ENCODE measurements at places on chromosomes 4 and X.

GRCh38 chr4:153643406-153644383 is 40.4 kb upstream of the TLR2 start:
- DNase-seq, result no peak

GRCh38 chr4:139535228-139535870 is 20.7 kb downstream of the SETD7 start:
- no peak for DNase-seq

- DNase-seq, result no peak
Measured at GRCh38 chr4:32147446-32148085, 1427.4 kb downstream of the PCDH7 start.

GRCh38 chr4:5371415-5372190 is 320.3 kb downstream of the STK32B start:
- no peak for DNase-seq

GRCh38 chrX:41923978-41924683 is 777 bp upstream of the CASK start:
- no peak for DNase-seq

Data from activated CD8-positive, alpha-beta memory T cell treated with anti-CD3 and anti-CD28 coated beads for 24 hours (primary cell).